Airway epithelial cell (primary cell): ENCODE measurements at places on chromosomes 4 and X. TPM values are rescaled to one million over a fixed set of nuclear protein-coding genes. Genes with fewer than 3 reads are reported as not detected.

Gene PCDH18
- total RNA-seq = 1.5 and 2.4 TPM in 2 replicates

Gene SYN1
- 0.33 and 0.63 TPM in 2 replicates for total RNA-seq

Gene SPANXC
- not detected in 2 replicates for total RNA-seq

Gene MAGEA2
- total RNA-seq = not detected in 2 replicates

Gene SPIN2A
- total RNA-seq = 0.07 TPM in 1 of 2 replicates, not detected in the other

Gene MAGEC2
- not detected in 2 replicates for total RNA-seq

Gene BRS3
- total RNA-seq = not detected in 2 replicates

Gene JADE1
- 3.2 and 5.1 TPM in 2 replicates for total RNA-seq
